ENCODE measurements at places on chromosomes 6 and 20. TPM values are rescaled to one million over a fixed set of nuclear protein-coding genes. Genes with fewer than 3 reads are reported as not detected.

ECT2L gene
- total RNA-seq = under 0.01 TPM

DNA sequence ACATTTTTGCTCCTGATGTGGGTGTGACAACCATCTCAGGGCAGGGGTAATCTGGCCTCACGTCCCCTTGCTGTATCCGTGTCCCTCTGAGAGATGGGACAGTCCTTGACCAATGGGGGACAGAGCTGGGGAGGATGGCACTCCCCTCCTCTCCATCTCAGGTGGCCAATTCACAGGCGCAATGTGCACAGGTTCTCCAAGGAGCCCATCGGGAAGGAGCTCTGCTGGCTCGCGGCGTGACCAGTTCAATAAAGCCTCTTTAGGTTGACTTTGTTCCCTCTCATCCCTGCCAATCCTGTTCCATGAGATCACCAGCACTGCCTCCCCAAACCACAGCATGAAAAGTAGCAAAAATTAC, 196.3 kb upstream of the SLC24A3 start:
- H3K36me3 ChIP-seq = no peaks in the 10 kb centered on the region
- no peak overlapping the region for H3K4me3 ChIP-seq
- DNase-seq = no peak
- peaks cover 2% of the 10 kb centered on the region for H3K4me1 ChIP-seq

DNA sequence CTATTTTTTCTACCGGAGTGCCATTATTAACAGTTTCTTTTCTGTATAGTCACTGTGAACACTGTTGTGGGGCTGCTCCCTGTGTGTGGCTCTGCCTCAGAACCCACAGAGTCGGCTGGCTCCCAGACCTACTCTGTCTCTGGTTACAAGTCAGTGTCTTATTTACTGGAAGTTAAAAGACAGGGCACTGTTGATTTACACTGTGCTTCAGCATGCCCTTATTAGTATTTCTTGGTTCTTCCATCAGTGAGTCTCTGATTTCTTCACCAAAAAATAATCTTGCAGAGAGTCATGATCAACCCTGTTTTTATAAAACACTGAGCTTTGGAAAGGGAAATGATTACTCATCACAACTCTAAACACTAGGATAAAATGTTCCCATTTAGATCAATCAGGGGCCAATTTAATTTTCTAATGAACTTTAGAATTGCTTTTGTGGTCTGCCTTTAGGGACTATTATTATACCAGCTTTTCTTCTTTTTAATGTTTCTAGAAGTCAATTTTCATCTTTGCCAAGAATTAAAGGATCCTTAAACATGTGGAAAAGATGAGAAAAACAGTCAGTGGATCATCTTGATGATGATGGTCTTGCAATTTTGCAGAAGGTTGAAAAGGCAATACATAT, 92.6 kb downstream of the UTRN start:
- H3K4me1 ChIP-seq = peaks cover 3% of the 10 kb centered on the region
- no peaks in the 10 kb centered on the region for H3K27me3 ChIP-seq
- H3K36me3 ChIP-seq = no peaks in the 10 kb centered on the region
- DNase-seq = no peak

- no peak overlapping the region for H3K4me3 ChIP-seq
- no peak for DNase-seq
- no peaks in the 10 kb centered on the region for H3K36me3 ChIP-seq
- peaks cover 9% of the 10 kb centered on the region for H3K4me1 ChIP-seq
- H3K27ac ChIP-seq = no peak overlapping the region
- no peaks in the 10 kb centered on the region for H3K27me3 ChIP-seq
Observed at GRCh38 chr20:5722927-5723326, 27.3 kb upstream of the SHLD1 start.

LEMD2 gene
- 14.2 TPM for total RNA-seq

DNA sequence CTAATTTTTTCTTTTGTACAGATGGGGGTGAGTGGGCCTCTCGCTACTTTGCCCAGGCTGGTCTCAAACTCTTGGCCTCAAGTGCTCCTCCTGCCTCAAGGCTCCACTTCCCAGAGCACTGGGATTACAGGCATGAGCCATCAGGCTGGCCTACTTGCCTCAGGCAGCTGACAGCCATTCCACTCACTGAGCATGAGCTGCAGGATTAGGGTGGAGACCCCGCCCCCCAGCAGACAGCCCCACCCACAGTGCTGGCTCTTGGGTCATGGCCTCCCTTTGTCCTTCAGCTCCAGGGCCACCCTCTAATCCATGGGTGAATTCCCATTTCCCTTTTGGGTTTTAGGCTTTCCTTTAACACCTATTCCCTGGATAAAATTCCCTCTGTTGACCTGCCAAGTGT, 82.1 kb downstream of the BFSP1 start:
- no peak overlapping the region for H3K27ac ChIP-seq
- H3K27me3 ChIP-seq = peaks cover 16% of the 10 kb centered on the region
- no peaks in the 10 kb centered on the region for H3K36me3 ChIP-seq
- DNase-seq = no peak

GRCh38 chr20:5973971-5974370, 23.5 kb downstream of the MCM8 start:
- no peaks in the 10 kb centered on the region for H3K4me1 ChIP-seq
- no peaks in the 10 kb centered on the region for H3K27me3 ChIP-seq
- no peak overlapping the region for H3K27ac ChIP-seq
- DNase-seq = no peak

DNA sequence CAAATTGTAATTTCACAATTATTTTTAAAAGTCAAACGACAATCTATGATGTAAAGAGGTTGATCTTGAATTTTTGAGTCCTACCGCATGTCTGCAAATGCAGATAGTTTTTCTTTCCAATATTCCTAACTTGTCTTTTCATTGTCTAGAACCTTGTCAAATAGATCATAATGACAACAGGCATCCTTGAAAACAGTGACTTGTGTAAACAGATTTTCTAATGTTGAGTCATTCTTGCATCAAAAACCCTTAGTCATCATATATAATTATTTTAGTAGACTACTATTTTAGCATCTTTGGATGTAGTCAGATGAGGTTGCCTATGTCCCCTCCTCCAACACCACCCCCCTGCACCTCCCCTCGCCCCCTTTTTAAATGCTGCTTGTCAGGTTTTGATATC, 43.8 kb downstream of the BMP6 start:
- H3K4me3 ChIP-seq = no peak overlapping the region
- no peaks in the 10 kb centered on the region for H3K36me3 ChIP-seq

DNA sequence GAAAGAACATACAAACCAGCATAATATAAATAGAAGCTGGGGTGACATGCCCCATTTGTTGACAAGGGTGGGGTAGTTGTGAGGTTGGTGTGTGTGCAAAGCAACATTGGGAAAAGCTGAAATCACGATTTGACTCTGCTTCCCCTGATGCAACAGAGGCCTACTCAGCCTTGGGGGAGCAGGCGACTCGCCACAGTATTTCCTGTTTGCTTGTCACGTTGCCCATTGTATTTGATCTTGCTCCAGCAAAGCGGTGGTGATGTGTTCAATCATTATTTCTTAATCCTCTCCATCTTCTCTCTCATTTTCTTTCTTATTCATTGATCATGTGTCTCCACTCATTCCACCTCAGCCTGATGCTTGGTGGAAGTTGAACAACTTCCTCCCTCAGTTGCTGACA, 165.8 kb upstream of the CITED2 start:
- H3K4me1 ChIP-seq = peaks cover 6% of the 10 kb centered on the region
- H3K36me3 ChIP-seq = no peaks in the 10 kb centered on the region
- DNase-seq = no peak
- H3K27ac ChIP-seq = no peak overlapping the region
- no peak overlapping the region for H3K4me3 ChIP-seq
- no peaks in the 10 kb centered on the region for H3K27me3 ChIP-seq

DNA sequence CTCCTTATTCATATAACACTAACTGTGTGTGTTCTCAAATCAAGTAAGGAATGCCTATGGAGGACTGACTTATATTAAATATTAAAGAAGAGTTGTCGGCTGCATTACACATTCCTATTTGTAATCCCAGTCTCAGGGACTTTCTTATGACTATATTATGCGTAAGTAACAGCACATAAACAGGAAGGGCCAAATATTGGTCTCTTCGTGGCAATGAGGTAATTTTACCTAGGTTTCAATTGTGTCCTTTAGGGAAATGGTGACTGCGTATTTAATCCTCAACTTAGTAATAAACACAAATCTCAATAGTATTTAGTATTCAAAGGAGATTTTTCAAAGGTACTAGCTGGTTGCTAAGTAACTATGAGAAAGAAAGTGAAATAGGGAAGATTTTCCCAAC, 22.8 kb upstream of the EPM2A start:
- H3K27ac ChIP-seq = no peak overlapping the region
- no peaks in the 10 kb centered on the region for H3K27me3 ChIP-seq
- DNase-seq = no peak
- peaks cover under 1% of the 10 kb centered on the region for H3K4me1 ChIP-seq
- no peaks in the 10 kb centered on the region for H3K36me3 ChIP-seq

- H3K36me3 ChIP-seq = no peaks in the 10 kb centered on the region
- no peak overlapping the region for H3K27ac ChIP-seq
- no peak overlapping the region for H3K4me3 ChIP-seq
Observed at GRCh38 chr20:32528171-32528891, 56.8 kb downstream of the NOL4L start.

TRIM38 gene
- total RNA-seq = 2.9 TPM

KHDC1L gene
- not detected for total RNA-seq

GRCh38 chr6:114304304-114304887, 38.4 kb downstream of the HS3ST5 start:
- no peaks in the 10 kb centered on the region for H3K36me3 ChIP-seq
- no peak overlapping the region for H3K27ac ChIP-seq
- H3K4me3 ChIP-seq = no peak overlapping the region

BTNL2 gene
- not detected for total RNA-seq

- H3K4me1 ChIP-seq = no peaks in the 10 kb centered on the region
- DNase-seq = no peak
- H3K27ac ChIP-seq = no peak overlapping the region
- H3K4me3 ChIP-seq = no peak overlapping the region
- no peaks in the 10 kb centered on the region for H3K27me3 ChIP-seq
Observed at GRCh38 chr6:19399406-19399805, 437.8 kb upstream of the ID4 start.

- no peak for DNase-seq
- no peaks in the 10 kb centered on the region for H3K36me3 ChIP-seq
- H3K4me3 ChIP-seq = no peak overlapping the region
- no peak overlapping the region for H3K27ac ChIP-seq
Observed at GRCh38 chr20:14622796-14623195, 285.4 kb upstream of the FLRT3 start.

DNA sequence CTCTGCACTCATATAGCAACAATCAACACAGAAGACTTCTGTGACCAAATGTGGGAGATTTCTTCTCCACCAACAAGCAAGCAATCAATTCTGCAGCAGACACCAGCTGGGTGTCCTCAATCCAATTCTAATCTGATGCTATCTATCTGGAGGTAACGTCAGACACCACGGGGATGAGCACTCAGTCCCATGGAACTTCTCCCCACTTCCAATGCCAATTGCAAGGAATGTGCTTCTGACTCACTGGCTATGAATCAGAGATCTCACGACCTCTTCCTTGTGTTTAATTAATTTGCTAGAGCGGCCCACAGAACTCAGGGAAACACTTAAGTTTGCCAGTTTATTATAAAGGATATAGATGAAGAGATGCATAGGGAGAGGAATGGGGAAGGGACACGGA, 103.5 kb upstream of the SIRPG start:
- H3K27ac ChIP-seq = no peak overlapping the region
- DNase-seq = no peak
- H3K4me3 ChIP-seq = no peak overlapping the region
- H3K27me3 ChIP-seq = no peaks in the 10 kb centered on the region
- H3K36me3 ChIP-seq = no peaks in the 10 kb centered on the region

DNA sequence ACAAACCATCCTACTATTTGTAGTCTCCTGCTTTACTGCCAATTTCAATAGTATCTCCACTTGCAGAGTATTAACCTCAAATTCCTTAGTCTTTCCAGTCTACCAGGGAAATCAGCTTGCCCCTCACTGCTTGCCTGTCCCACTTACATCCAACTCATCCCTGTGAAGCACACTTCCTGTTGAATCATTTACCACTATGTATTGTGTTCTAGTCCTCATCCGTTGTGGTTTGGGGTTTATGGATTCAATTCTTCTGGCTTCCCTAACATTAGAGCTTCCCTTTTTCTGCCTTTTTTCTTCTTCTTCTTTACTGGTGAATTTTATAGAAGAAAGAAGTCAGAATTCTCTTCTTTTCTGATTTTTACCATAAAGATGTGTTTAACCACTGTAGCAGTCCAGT, 5.1 kb upstream of the TXLNB start:
- H3K36me3 ChIP-seq = no peaks in the 10 kb centered on the region
- H3K27me3 ChIP-seq = no peaks in the 10 kb centered on the region
- no peak for DNase-seq
- H3K4me3 ChIP-seq = no peak overlapping the region

GRCh38 chr6:165486183-165487137, 176.6 kb downstream of the PDE10A start:
- H3K4me3 ChIP-seq = no peak overlapping the region
- H3K36me3 ChIP-seq = no peaks in the 10 kb centered on the region
- no peak overlapping the region for H3K27ac ChIP-seq

LZTS3 gene
- total RNA-seq = 3.5 TPM

TLDC2 gene
- 0.33 TPM for total RNA-seq

- DNase-seq = no peak
- no peaks in the 10 kb centered on the region for H3K4me1 ChIP-seq
- no peak overlapping the region for H3K27ac ChIP-seq
- no peaks in the 10 kb centered on the region for H3K27me3 ChIP-seq
Observed at GRCh38 chr6:40276141-40276540, 311.0 kb downstream of the LRFN2 start.

ANGPT4 gene
- 0.08 TPM for total RNA-seq

DNA sequence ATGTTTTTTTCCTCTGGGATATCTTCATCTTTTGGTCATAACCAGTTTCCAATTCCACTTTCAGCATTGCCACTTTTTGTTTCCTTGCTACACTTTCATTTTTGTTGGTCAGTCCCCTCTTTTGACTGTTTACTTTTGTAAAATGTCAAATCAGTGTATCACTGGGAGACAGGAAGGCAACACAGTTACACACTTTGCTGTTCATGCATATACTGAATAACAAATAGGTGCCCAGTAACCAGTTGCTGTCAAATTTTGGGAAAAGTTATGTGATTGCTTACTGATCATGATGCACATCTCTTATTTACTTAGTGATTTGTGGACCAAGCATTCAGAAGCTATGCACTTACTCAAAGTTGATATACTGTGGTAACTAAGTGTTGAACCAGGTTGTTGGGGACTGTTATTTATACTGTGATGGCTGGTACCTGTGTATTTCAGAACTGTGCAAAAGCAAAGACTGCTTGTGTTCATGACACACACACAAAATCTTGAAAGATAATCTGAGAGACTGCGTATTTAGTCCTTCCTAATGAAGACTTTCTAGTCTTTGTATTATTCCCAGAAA, 41.0 kb downstream of the ZNF292 start:
- no peaks in the 10 kb centered on the region for H3K27me3 ChIP-seq
- H3K4me3 ChIP-seq = no peak overlapping the region
- H3K4me1 ChIP-seq = no peaks in the 10 kb centered on the region
- DNase-seq = no peak

- peaks cover 3% of the 10 kb centered on the region for H3K27me3 ChIP-seq
- no peaks in the 10 kb centered on the region for H3K36me3 ChIP-seq
- peak; percentile 53 for DNase-seq
- H3K4me1 ChIP-seq = peaks cover 7% of the 10 kb centered on the region
- H3K27ac ChIP-seq = peak overlapping the region; percentile 81
Observed at GRCh38 chr20:23050076-23050838, 785 bp upstream of the THBD start.
